ENCODE measurements at places on chromosomes 16 and 17.

DNA sequence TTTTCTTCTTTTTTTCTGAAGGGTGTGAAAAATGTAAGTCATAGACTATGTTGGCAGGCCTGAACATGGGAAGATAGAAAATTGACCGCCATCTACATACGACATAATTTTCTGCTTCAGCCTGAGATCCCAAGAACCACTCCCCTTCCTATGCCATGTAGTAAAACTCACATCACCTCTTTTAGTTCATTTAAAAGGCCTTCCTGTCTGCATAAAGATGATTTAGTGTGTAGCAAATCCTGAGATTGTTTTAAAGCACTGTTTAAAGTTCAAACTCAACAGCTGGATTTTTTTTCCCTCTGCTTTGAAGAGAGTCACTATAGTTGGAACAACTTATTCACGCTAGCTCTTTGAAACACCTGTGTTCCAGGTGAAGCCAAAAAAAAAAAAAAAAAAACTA, 101.5 kb downstream of the NLK start:
- DNase-seq, result no peak

DNA sequence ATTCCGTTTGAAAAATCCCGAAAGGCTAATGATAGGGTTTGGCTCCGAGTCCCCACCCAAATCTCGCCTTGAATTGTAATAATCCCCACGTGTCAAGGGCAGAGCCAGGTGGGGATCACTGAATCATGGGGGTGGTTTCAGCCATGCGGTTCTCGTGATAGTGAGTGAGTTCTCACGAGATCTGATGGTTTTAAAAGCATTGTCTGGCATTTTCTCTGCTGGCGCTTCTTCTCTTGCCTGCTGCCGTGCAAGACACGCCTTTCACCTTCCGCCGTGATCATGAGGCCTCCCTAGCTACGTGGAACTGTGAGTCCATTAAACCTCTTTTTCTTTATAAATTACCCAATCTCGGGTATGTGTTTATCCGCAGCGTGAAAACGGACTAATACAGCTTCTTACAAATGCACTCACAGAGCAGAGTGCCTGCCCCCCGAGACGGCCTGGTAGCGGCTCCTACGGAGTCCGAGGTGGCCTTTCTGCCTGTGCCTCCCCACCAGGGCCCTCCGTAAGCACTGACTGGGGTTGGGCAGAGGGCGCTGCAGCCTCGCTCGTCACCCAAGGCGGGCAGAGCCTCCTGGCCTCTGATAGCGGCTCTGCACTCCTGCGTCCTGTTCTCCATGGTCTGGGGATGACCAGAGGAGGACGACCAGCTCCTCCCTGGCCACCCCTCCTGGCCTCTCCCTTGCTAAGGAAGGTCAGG, 131.7 kb downstream of the FOXL1 start:
- DNase-seq, result no peak

GRCh38 chr17:81983639-81984373, 6.4 kb downstream of the ASPSCR1 start:
- no peak for DNase-seq

DNA sequence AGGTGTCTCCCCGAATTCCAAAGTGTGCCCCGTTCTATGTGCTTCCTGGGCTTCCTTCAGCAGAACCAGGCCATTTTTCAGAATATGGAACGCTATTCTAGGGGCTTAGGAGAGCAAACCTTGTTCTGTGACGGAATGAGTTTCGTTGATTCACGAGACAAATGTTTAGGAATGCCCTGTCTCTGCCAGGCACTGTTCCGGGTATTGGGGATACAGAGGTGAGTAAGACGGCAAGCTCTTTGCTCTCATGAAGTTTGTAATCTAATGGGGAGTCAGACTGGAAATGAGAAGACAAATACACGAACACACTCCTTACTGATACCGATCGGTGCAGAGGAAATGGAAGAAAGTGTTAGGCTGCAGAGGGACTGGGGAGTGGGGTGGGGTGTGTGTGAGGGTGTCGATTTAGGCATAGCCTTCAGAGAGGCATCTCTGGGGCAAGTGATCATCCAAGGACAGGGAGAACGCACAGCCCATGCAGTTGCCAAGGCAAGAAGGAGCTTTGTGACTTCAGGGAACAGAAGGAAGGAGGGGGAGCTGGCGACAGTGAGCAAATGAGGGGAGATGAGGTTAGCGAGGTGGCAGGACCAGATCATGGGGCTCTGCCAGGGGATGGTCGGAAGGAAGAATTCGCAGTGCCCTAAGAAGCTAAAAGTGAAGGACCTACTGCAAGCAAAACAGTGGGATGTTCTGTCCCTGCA, 189.6 kb downstream of the MSI2 start:
- DNase-seq, result no peak

GRCh38 chr16:9775998-9776397, 406.2 kb downstream of the GRIN2A start:
- DNase-seq, result no peak

GRCh38 chr16:23893986-23894385, 58.2 kb downstream of the PRKCB start:
- no peak for DNase-seq

GRCh38 chr17:67260170-67260987, 15.4 kb upstream of the HELZ start:
- no peak for DNase-seq

- no peak for DNase-seq
Measured at GRCh38 chr17:75088465-75089417, 987 bp downstream of the SLC16A5 start.

DNA sequence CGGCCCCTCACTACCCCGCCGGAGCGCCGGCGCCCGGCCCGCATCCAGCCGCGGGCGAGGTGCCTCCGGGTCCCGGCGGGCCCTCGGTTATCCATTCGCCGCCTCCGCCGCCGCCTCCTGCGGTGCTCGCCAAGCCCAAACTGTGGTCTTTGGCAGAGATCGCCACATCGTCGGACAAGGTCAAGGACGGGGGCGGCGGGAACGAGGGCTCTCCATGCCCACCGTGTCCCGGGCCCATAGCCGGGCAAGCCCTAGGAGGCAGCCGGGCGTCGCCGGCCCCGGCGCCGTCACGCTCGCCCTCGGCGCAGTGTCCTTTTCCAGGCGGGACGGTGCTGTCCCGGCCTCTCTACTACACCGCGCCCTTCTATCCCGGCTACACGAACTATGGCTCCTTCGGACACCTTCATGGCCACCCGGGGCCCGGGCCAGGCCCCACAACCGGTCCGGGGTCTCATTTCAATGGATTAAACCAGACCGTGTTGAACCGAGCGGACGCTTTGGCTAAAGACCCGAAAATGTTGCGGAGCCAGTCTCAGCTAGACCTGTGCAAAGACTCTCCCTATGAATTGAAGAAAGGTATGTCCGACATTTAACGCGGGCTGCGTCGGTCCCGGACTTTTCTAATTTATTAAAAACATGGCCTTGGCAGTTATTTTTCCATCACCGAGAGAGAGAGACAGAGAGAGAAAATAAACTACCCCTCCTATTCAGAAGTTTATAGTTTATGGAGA, 2.8 kb downstream of the IRX5 start:
- DNase-seq, result no peak

GRCh38 chr16:16797239-16797638, 418.3 kb downstream of the NPIPA7 start:
- no peak for DNase-seq

- DNase-seq, result peak; percentile 54
Measured at GRCh38 chr16:56985288-56985961, 3.9 kb upstream of the NLRC5 start.

GRCh38 chr17:63838631-63839171, 3.8 kb downstream of the SMARCD2 start:
- DNase-seq, result peak; percentile 65

- no peak for DNase-seq
Measured at GRCh38 chr16:49108611-49109010, 173.0 kb downstream of the CBLN1 start.

- DNase-seq, result no peak
Measured at GRCh38 chr17:32302860-32303649, 37.4 kb downstream of the RHBDL3 start.

Data from omental fat pad (tissue), 4 donors.